ENCODE measurements at places on chromosomes 1 and 21.

- DNase-seq, result peak; percentile 82
Observed at GRCh38 chr1:5973771-5974170, 18.5 kb downstream of the NPHP4 start.

- peak; percentile 22 for DNase-seq
Observed at GRCh38 chr1:14778898-14779865, 180.7 kb downstream of the KAZN start.

DNA sequence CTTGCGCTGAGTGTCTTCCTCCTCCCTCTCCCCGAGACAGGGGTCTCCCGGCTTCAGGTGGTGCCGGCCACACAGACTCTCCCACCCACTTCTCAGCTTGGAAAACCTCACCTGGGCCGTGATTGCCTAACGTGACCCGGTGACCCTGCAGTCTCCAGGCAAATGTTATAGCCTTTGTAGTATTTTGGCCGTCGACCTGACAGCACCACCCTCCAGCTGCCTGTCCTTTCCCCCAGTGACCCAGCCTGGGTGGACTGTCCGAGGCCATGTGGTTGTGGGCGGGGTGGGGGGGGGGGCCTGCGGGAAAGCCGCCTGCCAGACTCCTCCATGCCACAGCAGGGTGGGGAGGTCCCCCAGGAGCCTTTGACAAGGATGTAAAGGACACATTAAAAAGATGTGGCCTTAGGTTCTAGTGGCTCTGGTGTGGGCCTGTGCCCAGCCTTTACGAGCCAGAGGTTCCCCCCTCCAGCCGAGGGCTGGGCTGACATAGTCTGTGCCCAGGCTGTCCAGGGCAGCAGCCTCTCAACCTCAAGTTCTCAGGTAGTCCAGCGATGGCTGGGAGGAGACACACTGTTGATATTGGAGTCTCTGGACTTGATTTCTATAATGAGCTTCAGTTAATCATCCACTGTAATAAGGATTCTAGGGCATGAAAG lies 8.1 kb downstream of the TOR3A start:
- no peak for DNase-seq

- DNase-seq, result no peak
Observed at GRCh38 chr1:28380394-28380793, 10.9 kb downstream of the PHACTR4 start.

- no peak for DNase-seq
Observed at GRCh38 chr1:50208315-50208714, 99.6 kb downstream of the ELAVL4 start.

GRCh38 chr21:26167593-26167992 lies 3.0 kb downstream of the APP start:
- DNase-seq, result peak; percentile 37

DNA sequence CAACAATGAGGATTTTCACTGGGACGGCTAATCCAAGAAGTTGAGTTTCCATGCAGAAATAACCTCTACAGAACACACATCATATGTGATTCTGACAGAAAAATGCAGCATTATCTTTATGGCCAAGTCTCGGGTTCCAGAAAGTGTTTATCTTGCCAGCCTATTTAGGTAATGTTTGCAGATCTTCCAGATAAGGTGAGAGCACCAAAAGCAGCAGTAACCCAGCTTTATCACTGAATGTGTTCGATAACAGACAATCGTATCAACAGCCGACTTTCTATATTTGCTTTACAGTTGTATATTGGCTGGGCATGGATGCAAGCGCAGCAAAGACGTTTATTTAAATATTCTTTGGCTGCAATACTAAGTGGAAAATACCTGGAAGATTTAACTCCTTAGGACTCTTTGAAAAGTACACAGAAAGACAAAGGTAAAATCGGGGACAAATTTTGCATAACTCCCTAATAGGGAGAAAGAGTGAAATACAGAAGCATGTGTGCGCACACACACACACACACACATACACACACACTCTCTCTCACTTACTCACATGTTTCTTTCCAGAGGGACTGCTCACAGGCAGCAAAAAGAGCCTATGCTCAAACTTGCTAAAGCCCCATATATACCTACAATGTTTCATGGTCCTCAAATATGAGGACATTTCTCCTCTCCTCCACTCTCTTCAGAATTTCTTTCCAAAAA lies 3.0 kb upstream of the CTSK start:
- DNase-seq, result no peak

GRCh38 chr1:31413405-31414001 lies 490 bp downstream of the SERINC2 start:
- DNase-seq, result no peak

DNA sequence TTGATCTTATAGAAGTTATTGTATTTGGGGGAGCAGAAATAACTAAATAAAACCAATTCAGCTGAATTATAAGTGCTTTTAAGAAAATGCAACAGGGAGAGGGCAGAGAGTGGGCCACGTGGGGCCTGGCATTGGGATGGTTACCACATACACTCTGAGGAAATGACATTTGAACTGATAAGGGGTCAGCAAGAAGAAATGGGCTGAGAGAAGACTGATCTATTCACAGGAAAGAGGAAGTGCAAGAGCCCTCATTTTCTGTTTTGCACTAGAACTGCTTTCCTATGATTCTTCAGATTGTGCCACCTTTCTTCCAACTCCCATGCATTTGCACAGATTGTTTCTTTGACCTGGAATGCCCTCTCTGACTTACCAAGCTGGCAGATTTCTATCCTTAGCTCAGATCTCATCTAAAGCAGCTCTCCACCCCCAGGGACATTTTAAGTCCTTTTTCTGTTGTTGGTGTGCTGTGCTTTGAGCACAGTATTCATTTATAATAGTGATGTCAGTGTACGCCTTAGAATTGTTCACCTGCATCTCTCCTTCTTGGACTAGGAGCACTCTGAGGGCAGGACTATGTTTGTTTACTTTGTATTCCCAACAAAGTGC lies 115.9 kb downstream of the FGGY start:
- DNase-seq, result no peak

Data from putamen (tissue), 1 donor.